ENCODE measurements at places on chromosomes 7 and 10. TPM values are rescaled to one million over a fixed set of nuclear protein-coding genes. Genes with fewer than 3 reads are reported as not detected.

DNA sequence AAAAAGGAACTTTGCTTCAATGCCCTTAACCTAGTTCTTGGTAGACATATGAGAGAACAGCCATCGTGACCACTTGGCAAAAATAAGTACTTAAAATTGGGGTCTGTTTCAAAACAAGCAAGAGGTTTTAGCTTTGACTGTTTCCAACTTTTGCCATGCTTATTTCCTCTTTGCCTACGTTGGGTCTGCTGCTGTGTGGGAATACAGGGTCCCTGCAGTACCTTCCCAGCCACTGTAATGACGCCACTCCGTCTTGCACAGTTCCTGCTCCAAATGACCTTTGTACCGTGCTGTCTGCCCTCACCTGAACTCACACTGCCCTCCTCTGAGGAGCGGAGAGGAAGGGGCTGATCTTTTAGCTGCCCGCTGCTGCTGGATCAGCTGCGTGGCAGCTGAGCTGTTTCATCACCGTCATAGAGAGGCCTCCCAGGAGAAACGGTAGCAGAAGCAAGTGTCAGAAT, 133.1 kb downstream of the MAPK8 start:
- no peaks in the 10 kb centered on the region for H3K4me1 ChIP-seq
- no peak overlapping the region for H3K27ac ChIP-seq
- no peak for DNase-seq
- no peaks in the 10 kb centered on the region for H3K36me3 ChIP-seq
- no peaks in the 10 kb centered on the region for H3K27me3 ChIP-seq

DNA sequence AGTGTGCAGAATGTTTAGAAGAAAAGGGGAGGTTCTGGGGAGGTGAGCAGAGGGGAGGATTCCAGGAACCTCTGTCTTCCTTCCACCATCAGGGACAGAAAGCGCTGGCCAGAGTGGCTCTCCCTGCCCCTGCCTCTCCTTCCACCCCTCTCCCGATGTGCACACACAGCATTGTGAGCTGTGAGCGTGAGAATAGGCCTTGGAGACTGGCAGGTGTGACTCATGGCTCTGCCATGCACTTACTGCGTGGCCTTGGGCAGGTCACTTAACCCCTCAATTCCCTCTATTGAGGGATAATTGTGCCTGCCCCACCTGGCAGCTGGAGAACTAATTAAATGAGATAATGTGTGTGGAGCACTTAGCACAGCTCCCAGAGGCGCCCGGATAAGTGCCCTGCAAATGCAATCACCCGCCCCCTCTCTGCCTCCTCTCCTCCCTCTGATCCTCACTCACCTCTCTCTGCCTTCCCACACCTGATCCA, 115.4 kb downstream of the ZMIZ1 start:
- H3K4me3 ChIP-seq, result no peak overlapping the region
- H3K27ac ChIP-seq, result no peak overlapping the region
- H3K4me1 ChIP-seq, result peaks cover 6% of the 10 kb centered on the region
- H3K36me3 ChIP-seq, result no peaks in the 10 kb centered on the region

- no peaks in the 10 kb centered on the region for H3K27me3 ChIP-seq
- DNase-seq, result no peak
- no peak overlapping the region for H3K4me3 ChIP-seq
- no peaks in the 10 kb centered on the region for H3K36me3 ChIP-seq
- H3K27ac ChIP-seq, result no peak overlapping the region
Observed at GRCh38 chr10:120204877-120205276, 252.2 kb upstream of the PLPP4 start.

DNA sequence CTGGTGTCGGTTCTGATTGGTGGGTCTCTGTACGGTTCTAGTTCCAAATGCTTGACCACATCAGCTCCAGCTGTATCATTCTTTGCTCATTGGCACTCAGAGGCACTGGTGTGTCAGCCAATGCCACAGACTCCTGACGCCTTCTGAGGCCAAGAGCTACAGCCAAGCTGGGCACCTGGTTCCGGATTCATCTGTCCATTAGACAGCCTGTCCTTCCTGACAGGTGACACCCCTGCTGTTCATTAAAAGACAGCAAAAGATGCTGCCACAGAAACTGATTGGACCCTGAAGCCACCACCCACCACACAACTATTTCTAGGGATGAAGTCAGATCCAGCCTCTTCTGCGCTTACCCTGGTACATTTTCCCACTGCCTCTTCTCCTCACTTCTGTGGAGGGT, 35.6 kb downstream of the COL13A1 start:
- H3K36me3 ChIP-seq, result no peaks in the 10 kb centered on the region
- H3K27ac ChIP-seq, result no peak overlapping the region
- H3K4me1 ChIP-seq, result no peaks in the 10 kb centered on the region
- no peaks in the 10 kb centered on the region for H3K27me3 ChIP-seq
- no peak overlapping the region for H3K4me3 ChIP-seq
- DNase-seq, result no peak

DNA sequence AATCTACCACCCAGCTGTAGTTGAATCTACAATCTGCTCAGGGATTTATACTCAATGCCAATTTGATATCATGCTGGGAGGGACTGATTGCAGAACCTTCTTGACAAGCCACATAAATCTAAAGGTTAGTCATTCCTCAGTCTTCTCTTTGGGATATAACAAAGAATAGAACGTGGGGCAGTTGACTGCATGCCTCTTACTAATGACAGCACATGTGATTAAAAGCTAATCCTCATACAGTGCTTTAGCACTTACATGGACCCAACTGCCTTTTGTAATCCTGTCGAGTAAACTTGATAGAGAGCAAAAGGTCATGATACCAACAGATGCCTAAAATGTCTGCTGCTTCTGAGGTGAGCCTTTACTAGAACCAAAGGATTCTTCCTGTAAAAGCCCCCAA, 12.3 kb downstream of the KLHL7 start:
- H3K36me3 ChIP-seq, result no peaks in the 10 kb centered on the region
- no peaks in the 10 kb centered on the region for H3K4me1 ChIP-seq
- DNase-seq, result no peak

DNA sequence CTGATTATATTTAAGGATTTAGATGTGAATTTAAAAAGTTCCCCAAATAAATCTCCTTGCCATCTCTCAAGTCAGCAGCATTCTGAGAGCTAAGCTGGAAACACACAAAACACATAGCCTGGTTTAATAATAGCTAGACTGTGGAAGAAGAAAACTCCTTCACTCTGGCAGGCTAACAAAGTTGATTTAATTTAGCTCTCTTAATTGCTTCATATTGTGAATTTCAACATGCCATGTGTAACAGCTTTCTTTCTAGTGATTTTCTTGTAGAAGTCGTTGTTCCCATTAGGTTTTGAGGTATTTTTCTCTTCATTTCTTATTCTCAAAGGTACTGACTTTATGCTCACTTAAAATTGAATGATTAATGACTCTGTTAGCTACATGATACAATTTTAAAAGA, 216.8 kb upstream of the AKR1E2 start:
- no peak overlapping the region for H3K4me3 ChIP-seq
- no peaks in the 10 kb centered on the region for H3K4me1 ChIP-seq
- H3K36me3 ChIP-seq, result no peaks in the 10 kb centered on the region
- H3K27me3 ChIP-seq, result no peaks in the 10 kb centered on the region
- no peak for DNase-seq
- H3K27ac ChIP-seq, result no peak overlapping the region

DNA sequence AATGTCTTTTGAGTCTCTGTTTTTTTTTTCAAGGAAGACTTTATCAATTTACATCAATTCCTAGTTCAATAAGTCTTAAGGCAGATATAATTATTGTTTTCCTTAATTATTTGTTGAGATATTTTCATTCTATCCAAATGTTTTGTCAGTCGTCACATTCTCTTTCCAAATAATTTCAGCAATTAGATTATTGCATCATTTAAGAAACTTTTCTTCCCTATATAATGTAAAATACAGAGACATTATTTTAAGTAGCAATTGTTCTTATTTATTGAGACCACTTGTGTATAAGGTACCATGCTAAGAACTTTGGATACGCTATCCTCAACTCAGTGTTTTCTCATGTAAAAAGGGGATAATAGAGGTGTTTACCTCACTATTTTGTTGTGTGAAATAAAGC, 38.1 kb upstream of the GNAT3 start:
- H3K27me3 ChIP-seq, result no peaks in the 10 kb centered on the region
- no peaks in the 10 kb centered on the region for H3K4me1 ChIP-seq
- no peak overlapping the region for H3K27ac ChIP-seq

- H3K36me3 ChIP-seq, result no peaks in the 10 kb centered on the region
- H3K4me3 ChIP-seq, result no peak overlapping the region
- no peak for DNase-seq
- no peaks in the 10 kb centered on the region for H3K27me3 ChIP-seq
Observed at GRCh38 chr10:92208736-92209135, 82.1 kb downstream of the CPEB3 start.

DNA sequence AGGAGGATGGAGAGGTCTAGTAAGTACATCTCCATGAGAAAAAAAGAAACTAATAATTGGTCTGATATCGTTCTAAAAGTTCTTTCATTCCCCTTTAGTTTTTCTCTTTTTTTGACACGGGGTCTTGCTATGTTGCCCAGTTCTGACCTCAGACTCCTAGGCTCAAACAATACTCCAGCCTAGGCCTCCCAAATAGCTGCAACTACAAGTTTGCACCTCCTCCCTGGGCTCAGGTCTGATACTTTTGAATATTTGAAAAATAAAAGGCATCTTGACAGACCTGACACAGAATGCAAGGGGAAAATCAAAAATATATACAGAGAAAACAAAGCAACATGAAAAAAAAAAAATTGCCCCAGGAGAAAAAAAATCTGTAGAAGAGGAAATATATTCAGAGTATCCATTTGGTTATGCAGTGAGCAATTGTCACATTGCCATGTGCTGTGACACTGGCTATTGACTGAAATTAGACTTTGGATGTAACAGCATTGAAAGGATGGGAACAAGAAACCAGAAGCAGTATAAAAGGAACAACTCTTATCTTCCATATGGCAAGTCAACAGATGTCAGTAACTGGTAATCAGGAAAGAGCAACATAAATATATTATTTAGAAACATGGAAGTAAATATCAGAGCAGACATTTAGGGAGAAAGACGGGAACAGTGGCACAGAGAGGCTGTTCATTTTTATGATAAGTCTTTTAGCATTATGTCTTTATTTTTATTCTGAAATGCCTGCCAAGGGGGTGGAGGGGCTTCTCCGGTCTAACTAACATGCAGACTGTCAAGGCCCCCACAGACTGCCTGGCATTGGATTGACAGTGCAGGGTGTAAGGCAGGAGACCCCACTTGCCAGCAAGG, 408.4 kb downstream of the PARD3 start:
- no peaks in the 10 kb centered on the region for H3K27me3 ChIP-seq
- no peaks in the 10 kb centered on the region for H3K36me3 ChIP-seq
- no peak overlapping the region for H3K27ac ChIP-seq
- no peak for DNase-seq

UNCX gene
- not detected for total RNA-seq

MUC12 gene
- 4.0 TPM for total RNA-seq

SYCE1 gene
- 1.7 TPM for total RNA-seq

MYOF gene
- total RNA-seq, result 85.0 TPM

PTPN12 gene
- 28.0 TPM for total RNA-seq
